H9 (cell line): ENCODE measurements at places on chromosomes 7 and 10. TPM values are rescaled to one million over a fixed set of nuclear protein-coding genes. Genes with fewer than 3 reads are reported as not detected.
A peak's percentile ranks its signal among the peaks of the same experiment; 100 is the strongest.

GRCh38 chr7:93817526-93817925 lies 73.0 kb downstream of the TFPI2 start:
- no peak overlapping the region for H3K27ac ChIP-seq
- no peak for DNase-seq
- no peaks in the 10 kb centered on the region for H3K36me3 ChIP-seq
- no peak overlapping the region for H3K4me3 ChIP-seq
- H3K4me1 ChIP-seq, result no peaks in the 10 kb centered on the region; the same call in 1 of the 2 replicates

Gene FERD3L
- total RNA-seq, result not detected in 2 replicates

Gene MYPN
- not detected in 2 replicates for total RNA-seq

DNA sequence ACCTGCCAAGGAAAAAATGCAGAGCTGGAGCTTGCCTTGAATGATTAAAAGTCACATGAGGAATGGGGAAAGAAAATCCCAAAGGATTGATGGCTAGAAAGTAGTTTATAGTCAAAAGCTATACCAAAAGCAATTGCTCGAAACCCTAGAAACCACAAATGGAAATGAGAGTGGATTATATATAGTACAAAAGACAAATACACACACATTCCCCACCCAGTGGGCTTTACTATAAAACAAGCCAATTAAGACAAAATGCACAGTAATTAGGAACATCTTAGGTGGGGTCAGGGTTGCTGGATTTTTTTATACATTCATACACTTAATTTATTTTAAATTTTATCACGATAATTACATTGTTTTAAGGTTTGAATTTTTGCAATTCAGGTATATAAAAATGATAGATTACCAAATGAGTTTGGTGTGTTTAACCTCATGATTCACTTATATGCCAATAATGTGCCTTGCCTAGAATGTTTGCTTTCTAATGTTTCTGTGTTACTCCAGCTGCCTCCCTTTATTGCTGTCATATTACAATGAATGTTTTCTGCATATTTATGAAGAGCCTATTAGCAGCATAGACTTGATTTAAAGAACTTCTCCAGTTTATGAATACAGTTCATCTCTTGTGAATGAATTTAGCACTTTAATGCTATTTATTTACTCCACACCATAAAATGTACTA lies 421.3 kb downstream of the EXOC4 start:
- no peak overlapping the region for H3K4me3 ChIP-seq
- no peaks in the 10 kb centered on the region; the same call in 1 of the 2 replicates for H3K4me1 ChIP-seq
- no peak for DNase-seq
- H3K36me3 ChIP-seq, result no peaks in the 10 kb centered on the region
- H3K27ac ChIP-seq, result no peak overlapping the region
- no peaks in the 10 kb centered on the region for H3K27me3 ChIP-seq

DNA sequence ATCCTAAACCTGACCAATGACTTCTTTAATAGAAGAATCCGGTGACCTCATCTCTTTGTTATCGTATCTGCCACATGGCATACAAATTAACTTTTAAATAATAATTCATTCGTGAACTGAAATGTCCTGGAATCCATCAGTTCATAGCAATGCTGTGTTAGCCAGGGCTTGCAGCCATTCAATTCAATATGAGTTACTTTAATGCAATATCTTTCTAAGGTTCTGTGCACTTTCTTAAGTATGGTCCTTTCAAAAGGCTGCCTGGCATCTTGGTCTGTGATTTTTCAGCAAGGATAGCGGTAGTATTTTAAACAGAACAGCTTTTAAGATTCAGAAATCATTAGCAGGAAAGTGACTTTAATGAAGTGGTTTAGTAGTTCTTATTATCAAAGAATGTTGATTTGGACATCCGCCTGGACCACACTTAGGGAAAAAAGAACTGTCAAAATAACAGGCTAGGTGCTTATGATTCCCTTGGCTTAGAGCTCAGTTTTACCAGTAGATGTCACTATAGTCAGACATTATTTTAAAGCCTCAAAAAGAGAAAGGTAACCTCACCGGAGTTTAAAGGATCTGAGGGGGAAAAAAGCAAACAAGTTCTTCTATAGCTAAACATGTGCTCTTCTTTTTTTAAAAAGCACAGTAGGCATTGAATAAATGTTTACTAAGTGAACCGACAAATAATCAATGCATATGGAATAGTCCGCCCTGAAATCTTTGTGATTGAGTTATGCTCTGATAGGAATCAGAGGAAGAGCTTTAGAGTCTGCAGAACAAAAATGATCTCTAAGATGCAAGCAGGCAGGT lies 22.7 kb downstream of the SLC35G1 start:
- no peak overlapping the region for H3K4me3 ChIP-seq
- H3K36me3 ChIP-seq, result no peaks in the 10 kb centered on the region; the same call in 1 of the 2 replicates
- H3K27ac ChIP-seq, result no peak overlapping the region
- DNase-seq, result no peak

Gene SH2D4B
- total RNA-seq, result 0.07 TPM in 1 of 2 replicates, not detected in the other

DNA sequence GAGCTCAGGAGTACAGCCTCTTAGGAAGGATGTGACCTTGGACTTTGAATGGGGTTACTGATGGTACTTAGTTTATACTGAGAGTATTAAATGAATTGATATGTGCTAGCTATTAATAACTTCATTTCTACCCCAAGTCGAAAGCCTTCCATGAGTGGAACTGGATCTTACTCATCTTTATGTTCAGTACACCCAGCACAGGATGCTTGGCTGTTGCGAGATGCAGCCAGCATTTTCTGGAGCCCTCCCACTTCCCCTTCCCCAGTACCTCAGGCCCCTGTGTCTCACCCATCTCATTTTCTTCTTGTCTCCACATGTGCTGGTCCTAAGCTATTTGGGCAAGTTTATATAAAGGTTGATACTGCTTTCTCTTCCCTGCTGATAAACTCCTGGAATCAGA lies 7.2 kb downstream of the UPP1 start:
- peaks cover 76% of the 10 kb centered on the region for H3K36me3 ChIP-seq
- no peaks in the 10 kb centered on the region for H3K4me1 ChIP-seq

Gene NUTM2B
- 0.07 and 0.46 TPM in 2 replicates for total RNA-seq

DNA sequence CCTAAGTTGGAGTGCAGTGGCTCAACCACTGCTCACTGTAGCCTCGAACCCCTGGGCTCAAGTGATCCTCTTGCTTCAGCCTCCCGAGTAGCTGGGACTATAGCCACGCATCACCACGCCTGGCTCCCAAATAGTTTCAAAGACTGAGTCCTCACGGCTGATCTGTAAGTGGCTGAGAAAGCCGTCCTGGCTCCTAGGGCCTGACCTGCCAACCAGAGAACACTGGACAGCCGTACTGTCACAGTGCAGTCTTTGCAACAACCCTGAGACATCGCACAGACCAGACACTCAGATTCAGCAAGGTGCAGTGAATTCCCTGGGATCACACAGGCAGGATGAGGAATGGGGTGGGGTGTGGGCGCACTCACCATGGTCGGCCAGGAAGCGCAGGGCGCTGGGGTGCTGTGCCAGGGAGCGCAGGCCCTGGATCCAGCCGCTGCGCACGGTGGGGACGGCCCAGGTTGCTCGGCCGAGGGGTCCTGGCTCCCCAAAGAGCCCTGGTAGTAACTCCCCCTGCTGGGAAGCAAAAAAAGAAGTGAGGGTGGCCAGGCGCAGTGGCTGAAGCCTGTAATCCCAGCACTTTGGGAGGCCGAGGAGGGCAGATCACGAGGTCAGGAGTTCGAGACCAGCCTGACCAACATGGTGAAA lies 10.7 kb downstream of the BRAT1 start:
- H3K27me3 ChIP-seq, result no peaks in the 10 kb centered on the region
- H3K27ac ChIP-seq, result no peak overlapping the region
- no peak overlapping the region for H3K4me3 ChIP-seq

GRCh38 chr7:71636329-71636728 lies 504.4 kb downstream of the GALNT17 start:
- H3K4me3 ChIP-seq, result no peak overlapping the region; the same call in 2 of the 3 replicates
- DNase-seq, result peak; percentile 78
- H3K4me1 ChIP-seq, result peaks cover 24% of the 10 kb centered on the region
- H3K27ac ChIP-seq, result no peak overlapping the region
- H3K27me3 ChIP-seq, result no peaks in the 10 kb centered on the region
- peaks cover 2% of the 10 kb centered on the region; the same call in 1 of the 2 replicates for H3K36me3 ChIP-seq

DNA sequence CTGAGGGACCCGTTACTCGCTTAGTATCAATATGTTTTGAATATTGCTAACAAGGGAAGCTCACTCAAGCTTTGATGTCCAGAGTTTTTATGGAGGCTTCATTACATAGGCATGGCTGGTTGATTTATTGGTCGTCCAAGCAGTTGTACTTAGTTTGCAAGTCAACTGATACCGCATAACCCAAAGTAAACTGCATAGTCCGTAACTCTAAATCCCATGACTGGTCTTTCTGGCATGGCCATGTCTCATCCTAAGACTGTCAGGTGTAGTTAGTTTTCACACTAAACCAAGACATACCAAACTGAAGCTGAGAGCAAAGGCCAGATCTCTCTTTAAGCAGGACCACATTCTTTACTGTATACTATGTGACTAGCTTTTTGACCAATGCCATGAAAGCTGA lies 397.9 kb downstream of the TFEC start:
- no peaks in the 10 kb centered on the region for H3K27me3 ChIP-seq
- no peak for DNase-seq
- no peak overlapping the region for H3K27ac ChIP-seq
- no peaks in the 10 kb centered on the region for H3K4me1 ChIP-seq

GRCh38 chr7:20783700-20784387 lies 2.8 kb downstream of the SP8 start:
- H3K4me3 ChIP-seq, result peak overlapping the region; percentile 65
- H3K4me1 ChIP-seq, result peaks cover 3% of the 10 kb centered on the region
- peak; percentile 73 for DNase-seq
- H3K27ac ChIP-seq, result no peak overlapping the region
- peaks cover 4% of the 10 kb centered on the region; the same call in 1 of the 2 replicates for H3K27me3 ChIP-seq

DNA sequence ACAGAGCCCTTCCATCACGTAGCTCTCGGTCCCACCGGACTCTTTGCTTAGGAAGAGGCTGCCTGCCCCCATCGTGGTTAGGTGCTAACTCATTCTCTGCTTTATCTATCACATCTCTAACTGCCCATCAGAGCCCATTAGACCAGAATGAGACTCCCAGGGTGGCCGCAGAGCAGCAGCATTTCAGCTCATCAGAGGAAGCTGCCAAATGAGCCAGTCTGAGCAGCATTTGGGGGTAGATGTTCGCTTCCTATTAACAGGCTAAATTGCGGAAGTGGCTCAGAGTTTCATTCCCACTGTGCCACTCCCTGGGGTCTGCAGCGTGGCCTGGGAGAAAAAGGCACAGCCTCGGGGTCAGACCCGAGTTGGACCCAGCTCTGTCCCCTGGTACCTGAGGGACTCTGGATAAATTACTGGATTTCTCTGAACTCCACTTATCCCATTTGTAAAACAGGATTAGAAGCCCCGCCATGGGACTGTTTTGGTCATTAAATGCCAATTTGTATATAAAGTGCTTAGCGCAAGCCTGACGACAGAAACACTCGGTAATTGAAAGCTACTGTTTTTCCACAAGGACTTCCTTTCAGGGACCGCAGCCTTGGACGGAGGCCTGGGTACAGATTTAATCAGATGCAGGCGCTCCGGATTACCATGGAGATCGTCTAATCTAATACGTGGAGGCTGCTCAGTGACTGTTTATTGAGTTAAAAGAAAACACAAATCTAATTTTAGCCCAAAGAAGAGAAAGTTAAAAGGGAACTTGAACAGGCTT lies 73.8 kb upstream of the PRLHR start:
- no peak overlapping the region for H3K4me3 ChIP-seq
- H3K4me1 ChIP-seq, result no peaks in the 10 kb centered on the region
- H3K36me3 ChIP-seq, result no peaks in the 10 kb centered on the region

GRCh38 chr7:7175075-7175695 lies 7.2 kb upstream of the C1GALT1 start:
- H3K4me1 ChIP-seq, result no peaks in the 10 kb centered on the region
- peaks cover 7% of the 10 kb centered on the region; the same call in 1 of the 2 replicates for H3K36me3 ChIP-seq
- H3K27me3 ChIP-seq, result no peaks in the 10 kb centered on the region
- no peak overlapping the region for H3K27ac ChIP-seq

DNA sequence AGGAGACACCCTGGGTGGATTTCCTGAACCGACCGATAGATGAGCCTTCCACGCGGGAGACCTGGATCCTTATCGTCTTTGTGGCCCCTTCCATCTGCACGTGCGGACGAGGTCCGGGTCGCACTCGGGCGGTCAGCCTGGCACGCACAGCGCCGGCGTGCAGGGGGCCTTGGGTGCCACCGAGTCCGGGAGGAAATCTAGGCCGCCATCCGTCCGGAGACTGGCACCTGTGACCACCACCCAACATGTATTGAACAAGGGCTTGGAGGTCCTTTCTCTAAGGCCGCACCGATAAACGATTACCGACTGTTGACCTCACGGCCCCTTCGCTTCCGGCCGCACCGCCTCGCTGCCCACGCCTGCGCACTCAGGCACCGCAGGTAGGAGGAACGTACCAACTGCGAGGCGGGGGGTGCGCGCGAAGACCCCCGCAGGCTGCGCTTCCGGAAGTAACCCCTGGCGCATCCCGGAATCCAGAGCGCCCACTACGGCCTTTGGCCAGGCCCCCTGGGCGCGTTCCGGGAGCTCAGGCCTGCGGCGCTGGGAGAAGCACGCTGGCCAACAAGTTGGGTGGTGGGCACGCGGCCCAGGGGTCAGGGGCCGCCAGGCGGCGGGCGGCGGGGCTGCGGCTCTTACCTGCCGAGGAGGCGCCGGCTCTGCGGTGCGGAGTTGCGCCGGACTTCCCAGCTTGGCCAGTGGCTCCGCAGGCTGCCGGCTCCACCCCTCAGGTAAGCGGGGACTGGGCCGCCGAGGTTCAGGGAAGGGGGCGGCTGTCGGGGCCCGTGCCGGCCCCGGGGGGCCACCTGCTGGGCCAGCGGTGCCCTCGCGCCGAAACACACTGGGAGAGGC lies at the start of the genes ACTR3C and LRRC61:
TSS of gene ACTR3C (minus strand) at position 713 of the 849 bp plus-strand sequence. CDS start 28,249 bp downstream, outside the sequence.
TSS of gene LRRC61 (plus strand) at position 523 of the 849 bp plus-strand sequence. CDS start 13,507 bp downstream, outside the sequence.
- H3K4me3 ChIP-seq, result peak within 1 kb of the TSS; percentile 87
- peaks cover 4% of the 10 kb centered on the region for H3K4me1 ChIP-seq
- no peaks in the 10 kb centered on the region; the same call in 2 of the 3 replicates for H3K36me3 ChIP-seq
- peak; percentile 80 for DNase-seq
- no peak within 1 kb of the TSS for H3K27ac ChIP-seq

DNA sequence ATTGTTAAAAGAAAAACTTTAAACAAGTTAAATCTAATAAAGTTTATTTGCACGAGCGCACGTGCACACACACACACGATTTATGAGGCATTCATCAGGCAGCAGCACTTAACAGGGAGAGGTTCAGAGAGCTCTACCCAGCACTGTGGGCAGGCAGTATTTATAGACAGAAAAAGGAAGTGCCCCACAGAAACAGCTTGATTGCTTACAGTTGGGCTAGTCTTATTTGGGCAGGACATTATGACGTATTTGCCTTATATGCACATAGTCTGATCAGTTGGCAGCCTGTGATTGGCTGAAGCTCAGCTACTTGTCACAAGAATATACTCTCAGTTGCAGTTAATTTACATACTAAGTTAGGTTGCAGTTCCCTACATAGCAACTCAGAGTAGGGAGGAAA lies 1.2 kb upstream of the SDHAF3 start:
- H3K4me1 ChIP-seq, result no peaks in the 10 kb centered on the region
- peaks cover 1% of the 10 kb centered on the region; the same call in 2 of the 3 replicates for H3K36me3 ChIP-seq
- no peak overlapping the region for H3K4me3 ChIP-seq
- H3K27me3 ChIP-seq, result no peaks in the 10 kb centered on the region
- no peak overlapping the region for H3K27ac ChIP-seq
- no peak for DNase-seq

- H3K27me3 ChIP-seq, result no peaks in the 10 kb centered on the region
- H3K4me3 ChIP-seq, result no peak overlapping the region
- DNase-seq, result no peak
- no peaks in the 10 kb centered on the region; the same call in 1 of the 2 replicates for H3K4me1 ChIP-seq
Measured at GRCh38 chr7:14483663-14484062, 418.9 kb downstream of the DGKB start.
